Activated CD8-positive, alpha-beta T cell treated with anti-CD3 and anti-CD28 coated beads for 36 hours (primary cell): ENCODE measurements at places on chromosomes 3 and 15.

DNA sequence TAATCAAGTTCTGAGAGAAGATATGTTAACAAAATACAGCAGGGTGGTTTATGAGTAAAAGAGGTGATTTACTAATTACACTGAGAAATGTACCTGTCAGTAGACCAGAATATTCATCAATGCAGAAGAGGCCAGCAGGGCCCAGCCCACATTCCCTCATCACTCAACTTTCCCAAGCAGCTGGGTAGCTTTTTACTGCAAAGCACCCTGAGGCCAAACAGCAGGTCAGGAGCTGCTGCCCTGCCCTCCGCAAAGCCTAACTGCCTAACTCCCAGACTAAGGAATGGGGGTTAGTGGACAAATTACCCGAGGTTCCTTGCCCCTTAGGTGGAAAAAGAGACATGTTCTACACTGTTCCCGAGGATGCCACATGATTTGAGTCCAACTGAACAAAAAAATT lies 108.2 kb downstream of the TBL1XR1 start:
- no peak for DNase-seq

DNA sequence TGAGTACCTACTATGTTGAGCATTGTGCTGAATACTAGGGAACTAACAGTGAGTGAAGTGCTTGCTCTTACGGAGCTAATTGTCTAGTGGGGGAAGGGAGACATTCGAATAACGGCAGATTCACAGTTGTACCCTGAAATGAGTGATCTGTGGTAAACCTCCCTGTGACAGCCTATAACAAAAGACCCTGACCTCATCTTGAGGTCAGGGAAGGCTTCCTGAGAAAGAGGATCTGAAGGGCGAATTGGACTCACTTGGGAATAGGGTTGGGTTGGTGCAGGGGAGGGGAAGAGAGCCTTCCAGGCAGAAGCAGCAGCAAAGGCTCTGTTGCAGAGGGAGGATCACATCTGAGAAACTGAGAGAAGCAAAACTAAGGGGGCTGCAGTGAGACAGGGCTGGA lies 13.2 kb downstream of the HPS3 start:
- no peak for DNase-seq

- no peak for DNase-seq
Observed at GRCh38 chr15:77022646-77023575, 28.0 kb downstream of the PSTPIP1 start.

GRCh38 chr3:150067561-150067960 lies 96.9 kb upstream of the PFN2 start:
- DNase-seq, result no peak

GRCh38 chr15:89898614-89899294 lies 5.0 kb upstream of the AP3S2 start:
- peak; percentile 65 for DNase-seq

- peak; percentile 67 for DNase-seq
Observed at GRCh38 chr3:101518421-101518871, 5.4 kb upstream of the SENP7 start.
